ENCODE measurements at places on chromosomes 7 and 10.

DNA sequence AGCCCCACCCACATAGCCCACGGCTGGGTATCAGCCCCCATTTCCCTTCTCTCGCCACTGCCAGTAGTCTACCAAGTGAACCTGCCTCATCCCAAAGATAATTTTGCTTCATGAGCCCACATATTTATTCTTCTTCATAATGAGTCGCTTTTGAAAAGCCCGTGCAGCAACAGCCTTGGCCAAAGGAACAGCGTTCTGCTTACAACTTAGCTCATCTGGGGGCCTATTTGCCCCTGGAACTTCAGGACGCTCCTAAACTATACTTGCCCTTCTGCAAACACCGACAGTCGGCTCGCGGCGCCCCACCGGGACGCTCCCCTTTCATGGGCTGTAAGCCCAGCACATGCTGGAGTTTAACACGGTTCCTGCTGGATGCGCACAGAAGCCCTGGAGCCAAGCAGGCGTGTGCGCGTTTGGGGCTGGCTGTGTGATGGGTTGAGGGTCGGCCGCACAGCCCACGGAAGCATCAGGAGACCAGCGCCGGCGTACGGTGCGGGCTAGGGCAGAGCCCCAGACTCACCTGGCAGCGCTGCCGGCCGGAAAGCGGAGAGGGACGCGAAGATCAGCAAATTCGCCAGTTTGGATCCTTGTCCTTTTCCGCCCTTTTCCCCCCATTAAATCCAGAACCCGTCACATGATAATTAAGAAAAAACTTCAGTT lies 370 bp downstream of the TMEM60 start:
- no peak for DNase-seq

DNA sequence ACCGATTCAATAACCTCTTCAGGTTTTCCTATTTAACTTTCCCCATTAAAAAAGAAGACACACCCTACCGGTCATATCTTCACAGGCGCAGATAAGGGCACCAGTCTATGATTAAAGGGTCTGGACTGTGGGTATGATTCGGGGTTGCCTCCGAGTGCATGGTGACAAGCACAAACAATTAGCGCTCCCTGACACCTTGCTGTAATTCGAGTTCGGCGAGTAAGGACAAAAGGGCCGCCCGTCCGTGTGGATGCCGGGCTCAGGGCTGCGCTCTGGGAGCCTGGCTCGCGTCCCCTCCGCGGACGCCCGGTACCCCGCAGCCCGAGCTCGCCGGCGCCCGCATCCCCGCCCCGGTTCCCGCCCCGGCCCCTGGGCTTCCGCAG lies 111.9 kb upstream of the RHEB start:
- DNase-seq = no peak

GRCh38 chr7:40866601-40867000 lies 731.8 kb downstream of the SUGCT start:
- peak; percentile 21 for DNase-seq

DNA sequence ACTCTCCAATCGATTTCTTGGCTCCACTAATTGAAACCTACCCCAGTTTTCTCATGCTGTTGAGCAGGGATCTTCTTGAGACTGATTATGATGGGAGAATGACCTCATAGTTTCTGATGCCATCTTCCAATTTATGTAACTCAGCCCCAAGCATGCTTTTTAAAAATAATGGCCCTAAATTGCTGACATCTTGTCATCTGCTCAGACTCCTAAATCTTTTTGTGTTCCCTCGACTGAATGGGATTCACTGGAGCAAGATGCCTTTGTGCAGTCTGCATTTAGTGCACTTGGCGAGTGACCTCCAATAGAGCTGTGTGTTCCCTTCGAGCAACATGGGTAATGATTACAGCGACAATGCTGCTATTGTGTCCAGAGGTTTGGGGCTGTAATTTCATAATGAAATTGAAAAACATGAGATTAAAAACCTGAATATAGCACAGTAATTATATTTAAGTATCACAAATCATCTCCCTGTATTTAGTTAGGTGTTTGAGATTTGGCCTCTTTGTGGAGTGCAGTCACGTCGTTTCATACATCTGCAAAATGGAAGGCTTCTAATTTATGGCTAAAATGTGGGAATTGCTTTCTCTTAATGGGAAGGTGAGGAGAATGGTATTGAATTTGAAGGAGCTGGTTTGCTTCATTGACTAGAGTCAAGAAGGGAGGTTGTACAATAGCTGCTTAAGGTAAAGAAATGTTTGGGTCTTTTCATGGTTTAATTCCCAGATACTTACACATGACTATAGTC lies 192.9 kb downstream of the AUTS2 start:
- DNase-seq = no peak

Data from putamen (tissue), 1 donor.